ENCODE measurements at places on chromosomes 7 and 10.

GRCh38 chr10:13352519-13352918 is 4.4 kb upstream of the SEPHS1 start:
- DNase-seq: no peak

- no peak for DNase-seq
These were observed 65.8 kb downstream of the VIPR2 start for GRCh38 chr7:159078911-159079270.

DNA sequence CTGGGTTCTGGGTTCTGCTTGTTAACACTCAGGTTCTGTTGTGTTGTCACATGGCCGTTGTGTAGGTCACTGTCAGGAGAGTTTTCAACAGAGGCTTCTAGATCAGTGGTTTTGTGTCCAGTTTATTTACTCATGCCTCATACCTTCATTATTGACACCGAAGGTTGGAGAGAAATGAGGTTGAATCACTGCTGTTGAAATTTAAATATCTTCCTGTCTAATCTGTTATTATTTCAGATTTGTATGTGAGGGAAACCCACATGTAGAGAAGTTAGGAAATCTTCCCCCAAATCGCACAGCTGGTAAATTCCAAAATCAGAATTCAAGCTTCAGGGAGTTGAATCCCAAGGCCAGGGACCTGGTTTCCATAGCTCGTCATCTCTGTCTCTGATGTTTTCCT is 28.3 kb upstream of the KLF6 start:
- no peak for DNase-seq

DNA sequence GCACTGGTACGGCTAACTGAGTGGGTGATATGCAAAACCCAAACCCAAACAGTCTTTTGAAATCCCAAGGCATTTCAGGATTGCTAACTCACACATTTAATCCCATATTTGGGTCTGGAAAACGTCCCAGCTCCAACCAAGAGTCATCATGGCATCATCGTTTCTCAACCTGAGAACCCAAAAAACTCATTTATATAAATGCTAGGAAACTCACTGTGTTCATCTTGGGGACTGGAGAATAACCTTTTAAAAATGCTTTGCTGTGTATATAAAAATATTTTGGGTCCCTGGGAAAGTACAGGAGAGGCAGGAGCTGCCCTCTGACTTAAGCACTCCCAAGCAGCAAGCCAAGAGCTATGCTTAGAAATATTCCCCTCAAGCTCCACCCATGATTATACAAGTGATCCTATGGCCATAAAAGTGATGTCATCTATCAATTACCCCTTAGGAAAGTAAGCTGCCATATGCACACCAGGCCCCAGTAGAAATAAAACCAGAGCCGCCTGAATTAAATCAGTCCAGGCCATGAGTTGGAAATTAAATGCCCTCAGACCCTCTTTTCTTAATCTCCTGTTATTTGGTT is 352.1 kb downstream of the FRMD4A start:
- no peak for DNase-seq

- peak; percentile 58 for DNase-seq
These were observed 13.1 kb downstream of the UNC5B start for GRCh38 chr10:71225291-71226058.

GRCh38 chr7:7641129-7641663 is 644 bp downstream of the UMAD1 start:
- peak; percentile 35 for DNase-seq

GRCh38 chr10:50347394-50347802 is 96.1 kb upstream of the ASAH2 start:
- DNase-seq: no peak

- no peak for DNase-seq
These were observed 64.3 kb upstream of the NRP1 start for GRCh38 chr10:33398796-33399195.

- no peak for DNase-seq
These were observed 36.6 kb downstream of the NKX6-2 start for GRCh38 chr10:132749371-132749795.

GRCh38 chr10:113322843-113323242 is 230.0 kb upstream of the HABP2 start:
- no peak for DNase-seq

DNA sequence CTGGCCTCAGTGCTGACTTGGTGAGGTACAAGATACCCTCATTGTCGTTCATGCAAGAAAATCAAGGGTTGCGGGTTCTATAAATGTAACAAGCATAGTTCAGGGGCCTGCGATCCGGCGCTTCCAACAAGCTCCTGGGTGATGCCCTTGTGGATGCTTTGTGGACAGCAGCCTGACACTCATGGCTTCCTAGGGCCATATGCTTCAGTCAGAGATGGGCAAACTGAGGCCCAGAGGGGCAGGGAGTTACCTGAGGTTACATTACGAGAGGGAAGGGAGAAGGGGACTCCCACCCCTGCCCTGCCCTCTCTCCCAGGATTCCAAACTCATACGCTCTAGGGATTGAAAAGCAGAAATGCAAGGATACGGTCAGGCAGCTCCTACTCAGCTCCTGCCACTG is 296.3 kb upstream of the ZMIZ1 start:
- no peak for DNase-seq

GRCh38 chr10:114181971-114182370 is 2.8 kb downstream of the TDRD1 start:
- DNase-seq: no peak

GRCh38 chr10:124997306-124997705 is 55.4 kb downstream of the ZRANB1 start:
- no peak for DNase-seq

GRCh38 chr10:32156031-32156495 is 99.8 kb upstream of the KIF5B start:
- no peak for DNase-seq

GRCh38 chr10:132113206-132113605 is 47.5 kb downstream of the JAKMIP3 start:
- no peak for DNase-seq

GRCh38 chr7:140668641-140669040 is 4.1 kb upstream of the ADCK2 start:
- no peak for DNase-seq

- no peak for DNase-seq
These were observed 42.7 kb downstream of the ZMIZ1 start for GRCh38 chr10:79111427-79111826.

GRCh38 chr10:98408799-98409198 is 6.2 kb downstream of the PYROXD2 start:
- DNase-seq: no peak

GRCh38 chr10:24872049-24872789 is 80.2 kb downstream of the PRTFDC1 start:
- no peak for DNase-seq

All from D341Med (cell line).